Activated T-cell treated with anti-CD3 and anti-CD28 coated beads, Interleukin-2, amount 50 U/mL, for 72 hours (primary cell): ENCODE measurements at places on chromosomes 4 and X. TPM values are rescaled to one million over a fixed set of nuclear protein-coding genes. Genes with fewer than 3 reads are reported as not detected.

Gene KLF8
- 6.3 TPM for total RNA-seq

DNA sequence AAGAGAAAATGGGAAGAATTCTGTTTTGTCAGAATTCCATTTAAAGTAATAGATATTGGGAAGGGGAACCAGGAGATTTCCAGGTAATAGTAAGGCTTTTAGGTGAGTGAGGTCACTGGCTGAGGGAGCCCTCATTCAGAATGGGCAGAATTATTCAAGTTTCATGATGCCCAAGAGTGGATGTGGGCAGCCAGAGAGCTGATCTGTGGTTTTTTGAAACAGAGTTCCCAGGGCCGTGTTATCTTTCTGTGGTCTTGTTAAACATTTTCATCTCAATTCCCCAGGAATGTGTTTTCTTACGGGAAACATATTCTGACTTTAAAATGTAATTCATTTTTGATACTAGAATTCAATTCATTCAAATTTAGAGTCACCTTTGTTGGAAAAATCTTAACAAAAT lies 182.0 kb upstream of the AADAT start:
- no peak overlapping the region for H3K27ac ChIP-seq
- no peaks in the 10 kb centered on the region for H3K4me1 ChIP-seq
- no peaks in the 10 kb centered on the region for H3K27me3 ChIP-seq
- H3K36me3 ChIP-seq, result no peaks in the 10 kb centered on the region
- no peak for DNase-seq

DNA sequence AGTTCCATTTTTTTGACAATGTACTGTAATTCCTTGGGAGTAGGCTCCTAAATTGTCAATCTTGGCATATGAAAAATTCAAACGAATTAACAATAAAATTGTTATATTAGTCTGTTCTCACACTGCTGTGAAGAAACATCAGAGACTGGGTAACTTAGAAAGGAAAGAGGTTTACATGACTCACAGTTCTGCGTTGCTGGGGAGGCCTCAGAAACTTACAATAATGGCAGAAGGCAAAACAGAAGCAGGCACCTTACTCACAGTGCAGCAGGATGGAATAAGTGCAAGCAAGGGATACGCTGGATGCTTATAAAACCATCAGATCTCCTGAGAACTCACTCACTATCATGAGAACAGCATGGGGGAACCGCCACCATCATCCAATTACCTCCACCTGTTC lies 246.4 kb upstream of the TRAM1L1 start:
- no peak overlapping the region for H3K27ac ChIP-seq
- no peak overlapping the region for H3K4me3 ChIP-seq
- no peaks in the 10 kb centered on the region for H3K36me3 ChIP-seq
- no peaks in the 10 kb centered on the region for H3K4me1 ChIP-seq

DNA sequence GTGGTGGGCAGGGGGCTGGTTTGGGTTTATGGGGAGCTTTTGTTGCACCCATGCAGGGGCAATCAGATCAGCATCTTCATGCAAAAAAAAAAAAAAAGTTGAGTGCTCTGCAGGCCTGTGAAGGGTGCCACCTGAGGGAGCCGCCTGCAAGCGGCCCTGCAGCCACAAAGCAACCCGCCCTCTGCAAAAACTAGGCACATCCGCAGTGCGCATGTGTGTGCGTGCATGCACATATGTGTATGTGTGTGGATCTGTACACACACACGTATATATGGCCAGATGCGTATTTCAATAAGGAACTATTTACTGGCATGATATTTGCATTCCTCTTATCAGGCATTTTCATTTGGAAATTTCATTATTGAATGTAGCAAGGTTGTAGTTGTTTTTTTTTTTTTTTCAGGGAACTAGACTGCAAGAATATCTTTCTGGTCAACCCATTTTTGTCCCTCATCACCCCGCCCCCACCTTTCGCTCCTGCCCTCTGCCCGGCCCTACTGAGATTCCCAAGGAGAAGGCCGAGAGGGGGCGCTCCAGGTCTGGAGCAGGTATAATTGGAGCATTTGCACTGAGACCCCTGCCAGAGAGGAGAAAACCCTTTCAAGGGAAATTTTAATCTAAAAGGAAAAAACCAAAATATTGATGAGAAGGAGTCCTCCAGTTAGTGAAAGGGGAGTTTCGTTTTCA lies 18.1 kb downstream of the CCNQ start:
- DNase-seq, result no peak
- H3K4me1 ChIP-seq, result peaks cover 8% of the 10 kb centered on the region
- H3K4me3 ChIP-seq, result no peak overlapping the region
- no peak overlapping the region for H3K27ac ChIP-seq
- H3K36me3 ChIP-seq, result no peaks in the 10 kb centered on the region
- no peaks in the 10 kb centered on the region for H3K27me3 ChIP-seq

DNA sequence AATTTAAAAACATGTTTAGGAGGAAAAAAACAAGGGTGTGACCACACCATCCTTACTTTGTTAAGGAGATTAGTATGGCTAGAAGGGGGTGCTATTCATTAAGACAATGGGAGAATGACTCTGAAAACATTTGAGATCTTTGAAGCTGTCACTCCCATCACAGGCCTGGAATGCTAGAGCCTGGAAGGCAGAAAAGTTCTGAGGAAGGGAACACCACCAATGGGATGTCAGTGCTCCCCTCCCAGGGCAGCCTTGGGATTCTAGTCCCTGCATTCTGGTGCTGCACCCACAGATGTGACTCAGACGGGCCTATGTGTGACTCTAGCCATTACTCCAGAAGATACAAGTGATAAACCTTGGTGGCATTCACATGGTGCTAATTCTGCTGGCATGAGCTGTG lies 162.2 kb upstream of the ANXA10 start:
- H3K27ac ChIP-seq, result no peak overlapping the region
- H3K4me1 ChIP-seq, result no peaks in the 10 kb centered on the region
- H3K4me3 ChIP-seq, result no peak overlapping the region
- no peaks in the 10 kb centered on the region for H3K36me3 ChIP-seq

DNA sequence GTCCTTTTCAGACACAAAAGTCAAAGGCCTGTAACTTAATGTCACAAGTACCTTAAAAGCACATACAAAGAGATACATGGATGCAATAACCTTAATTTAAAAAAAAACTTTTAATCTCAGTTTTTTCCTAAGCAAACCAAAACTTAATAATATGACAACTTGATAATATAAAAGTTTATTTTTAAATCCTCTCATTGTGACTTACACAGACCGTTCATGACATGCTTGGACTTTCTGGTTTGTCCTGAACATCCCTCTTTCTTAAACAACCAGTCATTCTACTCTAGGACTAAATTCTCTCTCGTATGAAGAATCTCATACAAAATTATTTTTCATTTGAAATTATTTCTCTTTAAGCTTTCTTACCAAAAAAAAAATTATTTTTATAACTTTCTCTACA lies 43.1 kb upstream of the CYP2U1 start:
- H3K27ac ChIP-seq, result no peak overlapping the region
- no peak for DNase-seq
- no peak overlapping the region for H3K4me3 ChIP-seq
- H3K36me3 ChIP-seq, result peaks cover 4% of the 10 kb centered on the region

DNA sequence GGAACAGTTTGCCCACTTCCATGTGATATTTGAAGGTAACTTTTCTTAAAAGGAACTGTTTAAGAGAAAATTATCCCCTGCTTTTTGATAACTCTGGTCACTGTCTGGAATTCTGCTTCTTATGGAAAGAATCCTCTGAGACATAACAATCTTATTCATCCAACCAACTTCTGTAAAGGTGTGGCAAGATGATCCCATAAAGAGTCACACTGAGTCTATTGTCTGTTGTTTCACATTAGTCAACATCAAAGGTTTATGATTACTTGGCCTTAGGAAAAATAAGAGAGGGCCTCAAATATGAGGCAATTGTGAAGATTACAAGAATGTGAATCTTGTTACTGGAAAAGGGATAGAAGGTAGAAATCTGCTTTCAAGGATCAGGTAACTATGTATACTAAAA lies 88.0 kb upstream of the MAGEB18 start:
- H3K27me3 ChIP-seq, result no peaks in the 10 kb centered on the region
- no peaks in the 10 kb centered on the region for H3K4me1 ChIP-seq
- no peak for DNase-seq
- H3K27ac ChIP-seq, result no peak overlapping the region
- no peak overlapping the region for H3K4me3 ChIP-seq

GRCh38 chrX:9465380-9466123 lies 694 bp downstream of the TBL1X start:
- peak overlapping the region; percentile 62 for H3K4me3 ChIP-seq
- H3K27me3 ChIP-seq, result peaks cover 14% of the 10 kb centered on the region

GRCh38 chr4:16785793-16786527 lies 112.5 kb downstream of the LDB2 start:
- H3K36me3 ChIP-seq, result no peaks in the 10 kb centered on the region
- H3K27me3 ChIP-seq, result no peaks in the 10 kb centered on the region
- no peak for DNase-seq
- no peak overlapping the region for H3K4me3 ChIP-seq
- no peaks in the 10 kb centered on the region for H3K4me1 ChIP-seq
